ENCODE measurements at places on chromosomes 5 and 9.

GRCh38 chr9:20355022-20355421 is 267.3 kb downstream of the MLLT3 start:
- DNase-seq, result no peak

- DNase-seq, result no peak
These were observed 5.5 kb upstream of the LOX start for GRCh38 chr5:122083535-122083934.

DNA sequence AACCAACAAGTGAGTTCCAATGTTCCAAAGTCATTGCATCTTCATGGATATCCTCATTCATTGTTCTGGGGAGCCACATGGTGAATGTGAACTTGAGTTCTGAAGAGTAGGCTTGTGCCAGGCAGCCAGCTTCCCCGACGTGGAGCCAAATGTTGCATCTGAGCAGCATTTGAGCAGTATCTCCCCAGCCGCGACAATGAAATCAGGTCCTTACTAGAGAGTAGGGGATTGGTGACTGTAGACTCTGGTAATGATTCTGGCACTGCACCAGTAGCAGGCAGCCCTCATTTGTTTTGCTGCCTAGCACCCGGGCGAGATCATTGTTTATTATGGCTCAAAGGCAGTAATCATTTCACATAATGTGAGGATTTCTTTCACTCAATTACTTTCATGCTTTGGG is 451.4 kb upstream of the C9orf72 start:
- no peak for DNase-seq

GRCh38 chr5:176724472-176724871 is 77.2 kb downstream of the TSPAN17 start:
- no peak for DNase-seq

DNA sequence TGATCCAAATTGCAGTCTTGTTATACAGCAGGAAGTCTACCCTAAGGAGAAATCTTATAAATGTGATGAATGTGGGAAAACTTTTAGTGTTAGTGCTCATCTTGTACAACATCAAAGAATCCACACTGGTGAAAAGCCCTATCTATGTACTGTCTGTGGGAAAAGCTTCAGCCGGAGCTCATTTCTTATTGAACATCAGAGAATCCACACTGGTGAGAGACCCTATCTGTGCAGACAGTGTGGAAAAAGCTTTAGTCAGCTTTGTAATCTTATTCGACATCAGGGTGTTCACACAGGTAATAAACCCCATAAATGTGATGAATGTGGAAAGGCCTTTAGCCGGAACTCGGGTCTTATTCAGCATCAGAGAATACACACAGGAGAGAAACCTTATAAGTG is 10.4 kb downstream of the ZNF189 start:
- DNase-seq, result no peak

DNA sequence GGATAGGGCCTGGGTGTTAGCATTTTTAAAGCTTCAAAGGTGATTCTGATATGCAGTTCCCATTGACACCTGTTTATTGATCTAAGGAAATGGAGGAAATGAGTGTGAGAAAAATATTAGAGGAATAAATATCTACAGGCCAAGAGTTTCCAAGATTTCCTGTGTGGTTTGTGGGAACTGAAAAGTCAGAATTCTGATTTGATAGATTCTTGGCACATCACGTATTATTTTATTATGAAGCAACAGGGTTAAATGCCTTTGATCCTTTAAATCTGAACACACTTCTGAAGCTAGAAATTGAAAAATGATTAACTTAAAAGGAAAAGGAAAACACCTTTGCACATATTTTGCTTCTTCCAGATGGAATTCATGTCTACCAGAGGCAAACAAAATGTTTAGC is 113.7 kb downstream of the CD180 start:
- no peak for DNase-seq

- DNase-seq, result no peak
These were observed 25.8 kb upstream of the IFNA14 start for GRCh38 chr9:21265421-21266189.

DNA sequence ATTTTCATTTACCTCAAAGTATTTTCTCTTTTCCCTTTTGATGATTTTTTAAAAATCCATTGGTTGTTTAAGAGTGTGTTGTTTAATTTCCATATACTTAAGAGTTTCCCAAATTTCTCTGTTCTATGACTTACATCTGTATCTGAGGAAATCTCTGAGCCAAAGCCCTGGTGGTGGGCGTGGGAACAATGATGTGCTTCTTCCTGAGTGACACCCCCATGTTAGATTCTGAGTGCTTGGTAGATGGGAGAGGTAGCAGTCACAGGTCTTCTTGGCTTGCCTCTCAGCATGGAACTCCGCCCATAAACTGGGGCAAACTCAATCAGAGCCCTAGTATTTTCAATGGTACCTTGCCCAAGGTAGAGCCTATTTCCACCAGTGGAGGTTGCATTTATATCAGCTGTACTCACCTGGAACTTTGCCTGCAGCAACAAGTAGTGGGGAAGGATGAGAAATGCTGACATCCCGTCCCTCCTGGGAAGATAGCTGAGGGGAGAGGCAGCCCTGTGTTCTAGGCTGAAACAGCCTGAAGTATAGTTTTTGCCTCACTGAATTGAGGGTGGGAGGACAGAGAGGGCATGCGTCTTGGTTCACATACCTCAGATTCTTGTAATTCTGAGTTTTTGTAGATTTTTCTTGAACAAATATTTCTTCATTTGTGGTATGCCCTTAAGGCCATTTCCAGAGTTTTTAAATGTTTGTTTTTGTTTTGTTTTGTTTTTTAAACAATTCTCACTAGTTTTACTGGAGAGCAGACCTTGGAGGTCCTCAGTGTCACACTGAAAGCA is 26.4 kb downstream of the C9orf43 start:
- no peak for DNase-seq

- no peak for DNase-seq
These were observed 552.8 kb downstream of the SEMA5A start for GRCh38 chr5:8993031-8993430.

DNA sequence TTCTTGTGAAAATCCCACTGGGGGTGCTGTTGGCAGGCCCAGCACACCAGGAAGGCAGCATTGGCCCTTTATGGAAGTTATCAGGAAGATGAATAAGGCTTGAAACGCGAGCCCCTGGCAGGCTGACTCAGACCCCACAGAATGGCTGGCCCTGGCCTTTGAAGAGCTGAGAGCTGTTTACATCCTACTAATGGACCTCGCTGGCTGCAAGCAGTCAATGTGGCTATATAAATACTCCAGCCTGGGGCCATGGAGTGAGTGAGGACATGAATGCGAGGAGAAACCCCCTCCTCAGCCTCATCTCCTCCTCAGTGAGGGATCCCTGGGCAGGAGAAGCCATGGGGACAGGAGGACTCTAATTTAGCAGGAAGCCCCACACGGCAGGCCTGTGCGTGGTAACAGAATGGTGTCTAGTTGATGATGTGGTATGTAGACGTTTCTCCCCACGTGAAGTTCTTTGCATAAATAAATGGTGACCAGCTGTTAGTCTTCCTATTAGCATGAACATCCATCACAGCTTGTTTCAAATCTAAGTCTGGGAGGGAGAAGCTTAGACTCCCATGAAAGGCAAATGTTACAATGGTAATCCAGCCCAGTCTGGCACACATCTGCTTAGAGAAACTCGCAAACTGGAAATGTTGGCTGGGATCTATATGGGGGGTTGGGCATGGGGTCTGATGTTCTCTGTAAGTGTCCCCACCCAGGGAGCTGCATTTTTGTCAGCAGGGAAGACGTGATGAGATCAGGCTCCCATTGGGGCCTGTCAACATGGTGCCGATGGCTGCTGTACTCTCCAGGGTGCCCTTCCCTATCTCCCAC is 175.1 kb upstream of the PITX1 start:
- no peak for DNase-seq

DNA sequence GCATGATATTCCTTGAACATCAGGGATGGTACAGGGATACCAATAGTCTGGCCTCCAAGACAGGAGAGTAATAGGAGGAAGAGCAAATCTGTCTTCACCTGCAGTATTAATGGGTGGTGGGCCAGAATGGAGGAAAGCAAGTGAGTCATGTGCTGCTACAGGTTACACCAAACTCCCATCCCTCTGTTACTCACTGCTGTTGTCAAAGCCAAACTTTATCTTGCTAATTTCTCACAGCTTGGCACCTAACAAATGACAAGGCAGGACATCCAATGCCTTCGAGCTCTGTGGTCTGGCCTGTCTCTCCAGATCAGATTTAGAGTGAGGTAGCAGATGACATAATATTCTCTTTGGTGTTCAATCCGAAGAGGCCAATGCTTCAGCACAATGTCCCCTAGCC is 26.8 kb downstream of the PLAC8L1 start:
- DNase-seq, result no peak

DNA sequence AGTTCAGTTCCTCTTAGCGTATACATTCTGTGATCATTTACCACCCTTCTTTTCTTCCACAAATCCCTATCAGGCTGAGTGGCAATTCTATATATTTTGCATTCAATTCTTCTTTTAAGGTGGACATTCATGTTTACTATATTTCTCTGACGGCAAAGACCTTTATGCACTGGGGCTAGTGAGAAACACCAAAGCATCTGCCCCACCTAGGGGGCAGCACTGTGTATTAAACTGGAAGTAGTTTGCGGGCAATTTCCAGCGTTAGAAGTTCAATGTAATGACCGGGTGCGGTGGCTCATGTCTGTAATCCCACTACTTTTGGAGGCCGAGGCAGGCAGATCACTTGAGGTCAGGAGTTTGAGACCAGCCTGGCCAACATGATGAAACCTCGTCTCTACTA is 27.9 kb upstream of the FBXL7 start:
- DNase-seq, result no peak

GRCh38 chr5:92941806-92942205 is 639.2 kb downstream of the NR2F1-AS1 start:
- no peak for DNase-seq

DNA sequence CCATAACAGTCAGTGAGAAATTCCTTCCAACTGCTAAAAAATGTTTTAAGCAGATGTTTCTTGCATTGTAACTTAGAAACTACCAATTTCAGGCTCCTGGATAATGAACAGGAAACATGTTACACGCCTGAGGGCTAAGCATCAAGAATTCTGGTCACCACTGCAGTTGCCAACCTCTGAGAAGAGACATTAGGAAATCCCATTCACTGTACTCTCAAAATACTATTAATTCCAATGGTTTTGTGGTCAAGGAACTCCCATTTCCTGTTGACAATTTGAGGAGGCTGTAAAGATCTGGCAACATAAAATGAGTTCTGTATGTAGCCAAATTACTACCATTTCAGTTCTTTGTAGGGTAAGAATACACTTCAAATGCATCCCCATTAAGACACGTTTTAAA is 456.0 kb upstream of the MEF2C start:
- DNase-seq, result no peak

DNA sequence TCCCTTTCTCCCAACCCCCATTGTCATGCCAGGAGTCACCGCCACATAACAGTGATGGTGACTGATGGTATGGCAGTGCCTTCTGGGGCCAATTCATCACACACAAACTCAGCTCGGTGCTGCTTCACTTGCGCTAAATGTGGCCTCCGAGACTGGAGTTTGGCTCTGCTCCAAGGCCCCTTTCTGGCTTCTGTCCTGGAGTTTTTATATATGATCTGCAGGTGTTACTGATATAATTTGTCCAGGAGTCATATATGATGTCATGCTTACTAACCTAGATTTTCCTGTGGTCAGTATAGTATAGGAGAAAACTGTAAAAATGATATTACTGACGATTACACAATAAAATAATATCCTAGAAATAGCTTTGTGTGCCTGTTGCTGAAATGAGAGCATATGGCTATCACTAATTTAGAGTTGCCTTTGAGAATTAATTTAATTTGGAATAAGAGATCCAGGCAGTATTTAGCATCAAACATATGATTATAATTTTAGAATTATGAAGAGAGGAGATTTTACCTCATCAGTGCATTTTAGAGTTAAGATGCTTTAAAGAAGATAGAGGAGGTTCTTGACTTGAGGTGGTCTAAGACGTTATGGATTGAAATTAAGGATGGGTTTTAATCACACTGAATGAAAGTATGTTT is 334.1 kb upstream of the CD180 start:
- no peak for DNase-seq

DNA sequence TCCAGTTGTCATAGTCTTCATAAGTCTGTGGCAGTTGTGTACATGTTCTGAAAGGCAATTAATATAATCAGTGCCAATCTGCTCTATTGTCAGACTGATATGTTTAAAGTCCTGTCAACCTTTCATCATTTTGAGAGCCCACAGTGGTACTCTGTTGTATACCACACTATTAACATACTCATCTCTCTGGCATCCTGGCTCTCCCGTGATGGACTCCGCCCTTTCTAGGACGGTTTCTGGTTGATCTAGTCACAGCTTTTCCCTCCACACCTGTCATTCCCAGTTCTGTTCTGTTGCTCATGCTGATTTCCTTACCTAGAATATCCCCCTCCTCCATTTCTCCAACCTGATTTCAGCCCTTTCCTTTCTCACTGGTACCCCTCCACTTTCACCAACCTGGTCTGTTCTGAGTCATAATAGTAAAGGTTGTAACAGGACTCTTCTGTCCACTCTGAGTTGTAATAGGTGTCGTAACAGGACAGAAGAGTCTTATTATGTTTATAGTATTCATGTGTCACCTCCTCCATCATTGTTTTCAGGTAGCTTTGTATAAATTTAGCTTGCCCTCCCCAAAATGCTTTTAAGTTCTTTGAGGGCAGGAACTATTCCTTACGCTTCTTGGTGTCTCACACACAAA is 4.1 kb downstream of the PTCD2 start:
- no peak for DNase-seq

GRCh38 chr5:173670130-173670651 is 53.7 kb upstream of the BOD1 start:
- DNase-seq, result no peak

DNA sequence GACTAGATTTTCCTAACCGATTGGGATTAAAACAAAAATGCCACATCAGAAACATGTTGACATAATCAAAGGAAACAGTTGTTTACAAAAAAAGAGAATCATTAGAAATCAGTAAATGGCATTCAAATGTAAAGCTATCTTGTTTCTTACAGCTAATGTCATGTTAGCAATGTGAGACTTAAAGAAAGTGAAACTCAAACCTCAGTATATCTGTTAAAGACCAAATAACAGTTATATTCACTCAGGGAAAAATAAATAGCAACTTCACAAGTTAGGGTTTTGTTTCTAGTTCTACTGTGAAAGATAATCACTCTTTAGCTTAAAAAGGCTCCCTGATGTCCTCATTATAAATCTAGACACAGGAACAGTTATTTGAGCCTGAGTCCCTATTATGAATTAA is 189.3 kb upstream of the EFNA5 start:
- no peak for DNase-seq

DNA sequence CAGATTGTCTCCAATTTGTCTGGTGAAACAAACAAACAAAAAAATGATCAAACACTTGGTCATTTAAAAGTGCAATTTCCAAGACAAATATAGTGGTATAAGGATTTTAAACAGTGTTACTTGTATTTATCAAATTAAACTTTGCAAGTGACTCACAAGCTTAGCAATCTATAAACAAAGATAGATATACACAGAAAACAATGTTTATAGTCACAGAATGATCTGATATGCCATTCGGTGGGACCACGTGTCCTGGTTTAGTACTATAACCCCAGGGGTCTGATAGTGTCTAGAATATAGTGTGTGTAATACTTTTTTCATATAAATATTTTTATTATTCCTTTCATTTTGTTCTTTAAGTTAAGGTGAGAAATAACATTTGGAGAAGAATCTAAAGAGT is 91.3 kb downstream of the DPYSL3 start:
- no peak for DNase-seq

All from activated naive CD4-positive, alpha-beta T cell treated with anti-CD3 and anti-CD28 coated beads, Interleukin-2, amount 50 U/mL, for 16 hours (primary cell).